Stimulated activated CD8-positive, alpha-beta memory T cell treated with anti-CD3 and anti-CD28 coated beads, Interleukin-4, amount 100 ng/mL, for 1 hour (primary cell): ENCODE measurements at places on chromosomes 6 and 20.

DNA sequence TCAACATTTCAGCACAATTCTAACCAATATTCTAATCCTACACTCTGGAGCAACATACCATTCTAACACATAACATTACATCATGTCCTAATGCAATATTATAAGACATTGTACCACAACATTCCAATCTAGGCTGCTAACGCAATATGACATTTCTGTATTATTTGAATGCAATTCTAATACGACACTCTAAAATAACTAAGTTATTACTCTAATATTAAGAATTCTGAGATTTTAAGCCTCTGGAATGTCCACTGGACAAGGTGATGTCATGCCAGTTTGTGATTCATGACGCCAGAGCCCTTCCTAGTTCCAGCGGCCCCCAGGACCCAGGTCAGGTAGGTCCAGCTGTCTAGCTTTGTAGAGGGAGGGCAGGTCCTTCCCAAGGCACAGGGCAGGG, 69.7 kb upstream of the SIRPA start:
- no peak for DNase-seq

GRCh38 chr6:91538622-91539021, 951.8 kb upstream of the MAP3K7 start:
- no peak for DNase-seq

DNA sequence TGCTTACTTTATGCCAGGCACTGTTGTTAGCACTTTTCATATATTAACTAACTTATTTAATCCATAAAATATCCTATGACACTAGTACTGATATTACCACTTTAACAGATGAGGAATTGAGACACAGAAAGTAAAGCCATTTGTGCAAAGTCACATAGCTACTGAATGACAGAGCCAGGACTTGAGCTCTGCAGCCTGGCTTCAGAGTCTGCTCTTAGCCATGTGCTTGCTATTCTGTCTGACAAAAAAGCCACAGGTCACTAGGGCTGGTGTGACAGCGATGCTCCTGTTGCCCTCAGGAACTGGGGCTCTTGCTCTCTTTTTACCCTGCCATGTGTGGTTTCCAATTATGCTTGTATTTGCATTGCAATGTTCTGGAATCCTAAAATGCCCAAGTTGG, 44.7 kb upstream of the RNF8 start:
- DNase-seq: no peak

- DNase-seq: no peak
Measured at GRCh38 chr20:37714978-37715672, 21.3 kb downstream of the CTNNBL1 start.

GRCh38 chr6:122059918-122060317, 339.5 kb upstream of the HSF2 start:
- DNase-seq: no peak

- DNase-seq: no peak
Measured at GRCh38 chr20:60046011-60046413, 87.8 kb downstream of the CDH26 start.

- no peak for DNase-seq
Measured at GRCh38 chr6:107787589-107787960, 36.5 kb downstream of the SCML4 start.

DNA sequence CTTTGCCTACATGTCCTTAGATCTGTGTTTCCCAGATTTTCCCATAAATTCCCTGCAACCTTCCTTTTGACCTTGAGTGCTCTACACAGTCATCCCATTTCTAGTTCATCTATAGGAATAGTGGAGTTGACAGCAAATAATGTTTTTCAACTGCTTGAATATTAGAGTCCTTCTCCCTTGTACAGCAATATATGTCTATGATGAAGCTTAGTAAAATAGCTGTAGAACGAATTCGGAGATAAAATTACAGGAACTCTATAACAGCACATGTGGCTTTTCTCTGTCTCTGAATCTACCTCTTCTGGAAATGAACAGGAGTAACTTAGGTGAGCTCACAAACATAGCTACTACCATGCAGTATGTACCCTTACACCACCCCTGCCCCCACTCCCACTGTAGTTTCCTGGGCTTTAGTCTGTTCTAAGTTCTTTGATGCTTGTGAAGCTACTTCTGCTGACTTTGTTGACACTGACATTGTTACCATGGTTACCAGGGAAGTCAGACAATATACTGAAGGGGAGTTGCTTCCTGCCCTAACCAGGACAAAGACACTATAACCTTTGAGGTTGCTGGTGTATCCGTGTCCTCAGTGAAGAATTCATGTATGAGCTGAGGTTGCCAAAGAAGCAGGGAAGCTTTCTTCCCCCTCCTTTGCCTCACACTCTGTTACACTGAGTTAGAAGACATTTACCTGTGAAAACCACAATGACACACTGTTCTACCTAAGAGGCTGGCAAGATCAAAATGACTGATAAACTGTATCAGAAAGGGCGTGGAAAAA, 35.8 kb upstream of the SHLD1 start:
- DNase-seq: no peak
